ENCODE measurements at places on chromosomes 4 and X.

DNA sequence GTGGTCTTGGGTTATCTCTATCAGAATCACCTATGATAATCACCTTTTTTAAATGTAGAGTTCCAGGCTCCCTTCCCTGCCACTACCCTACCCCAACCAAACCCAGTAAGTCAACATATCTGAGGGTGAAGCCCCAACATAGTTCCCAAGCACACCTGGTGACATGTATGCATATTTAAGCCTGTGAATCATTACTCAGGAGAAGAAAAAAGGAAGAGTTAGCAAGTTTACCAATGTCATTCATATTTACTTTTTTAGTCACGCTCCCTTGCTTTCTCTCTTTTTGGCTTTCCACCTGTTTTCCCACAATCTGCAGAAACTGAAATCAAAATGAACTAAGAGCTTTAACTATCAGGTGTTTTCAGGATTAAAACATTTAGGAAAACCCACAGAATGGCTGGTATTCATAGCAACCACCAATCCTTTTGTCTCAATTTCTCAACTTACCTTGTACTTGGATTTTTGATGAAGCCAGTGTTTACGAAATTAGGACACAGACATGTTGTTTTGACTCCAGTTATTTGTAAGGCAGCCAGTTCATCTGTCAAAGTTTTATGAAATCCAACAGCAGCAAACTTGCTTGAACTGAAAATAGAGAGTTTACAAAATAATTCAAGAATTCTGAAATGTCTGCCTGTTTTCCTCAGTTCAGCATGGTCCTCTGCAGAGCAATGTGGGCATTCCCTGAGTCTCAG, 34.0 kb downstream of the HSD17B11 start:
- no peak for DNase-seq

DNA sequence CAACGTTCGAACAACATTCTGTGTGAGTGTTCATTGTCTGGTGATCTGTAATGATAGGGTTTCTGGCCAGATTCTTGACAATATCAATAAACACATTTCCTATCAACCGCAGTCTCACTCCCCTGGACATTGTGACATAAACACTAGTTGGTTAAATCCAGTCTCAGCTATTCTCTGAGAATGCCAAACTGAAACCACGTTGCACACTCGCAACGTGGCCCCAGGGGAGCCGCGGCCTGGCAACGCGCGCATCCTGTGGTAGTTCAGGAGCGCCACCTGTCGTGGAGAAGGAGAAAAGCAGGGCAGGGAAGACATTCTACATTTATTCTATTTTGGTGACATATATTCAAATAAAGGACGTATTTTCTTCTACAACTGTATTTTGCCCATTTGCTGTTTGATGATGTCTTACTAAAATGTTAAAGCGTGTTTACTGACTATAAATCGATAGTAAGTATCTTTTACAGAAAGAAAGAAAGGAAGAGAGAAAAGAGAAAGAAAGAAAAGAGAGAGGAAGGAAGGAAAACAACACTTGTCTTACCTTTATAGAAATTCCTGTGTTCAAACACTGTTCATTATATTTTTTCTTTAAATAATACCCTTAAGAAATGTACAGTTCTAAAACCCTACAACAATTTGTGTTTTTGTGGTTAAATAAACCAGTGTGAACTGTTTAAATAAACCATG, 738.3 kb upstream of the FRG1 start:
- DNase-seq = peak; percentile 76

DNA sequence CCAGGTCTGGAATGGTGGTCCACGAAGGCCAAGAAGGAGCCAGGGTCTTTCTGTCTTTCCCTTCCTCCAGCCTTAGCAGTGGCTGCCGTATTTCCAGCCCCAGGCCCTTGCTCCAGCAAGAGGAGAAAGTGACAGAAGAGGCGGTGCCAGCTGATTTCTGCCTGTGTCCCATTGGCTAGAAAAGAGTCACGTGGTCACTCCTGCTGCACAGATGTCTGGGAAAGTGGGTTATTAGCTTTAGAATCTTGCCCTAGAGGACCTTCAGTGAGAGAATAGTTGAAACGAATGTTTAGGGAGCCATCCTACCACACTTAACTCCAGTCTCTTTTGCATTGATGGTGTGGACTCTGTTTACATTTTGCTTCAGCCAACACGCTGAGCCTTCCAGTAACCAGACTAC, 99.3 kb upstream of the BCOR start:
- no peak for DNase-seq

- DNase-seq = no peak
Observed at GRCh38 chr4:102761296-102761701, 531 bp upstream of the MANBA start.

GRCh38 chrX:39551762-39552161, 546.0 kb downstream of the BCOR start:
- no peak for DNase-seq

DNA sequence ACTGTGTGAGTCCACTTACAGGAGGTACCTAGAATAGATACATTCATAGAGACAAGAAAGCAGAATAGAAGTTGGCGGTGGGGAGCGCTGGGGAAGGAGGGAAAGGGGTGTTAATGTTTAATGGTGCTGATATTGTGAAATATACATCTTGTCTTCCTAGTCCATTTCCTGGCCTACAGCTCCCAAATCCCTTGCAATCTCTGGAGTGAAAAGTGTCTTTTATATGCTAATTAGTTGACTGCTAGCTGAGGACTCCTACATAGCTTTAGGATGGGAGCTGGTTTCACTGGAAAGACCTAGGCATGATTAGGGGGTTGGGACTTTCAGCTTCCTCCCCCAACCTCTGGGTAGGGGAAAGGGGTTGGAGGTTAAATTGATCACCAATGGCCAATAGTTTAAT, 36.0 kb downstream of the FUNDC1 start:
- no peak for DNase-seq

GRCh38 chrX:53262189-53262917, 19.0 kb downstream of the IQSEC2 start:
- no peak for DNase-seq

DNA sequence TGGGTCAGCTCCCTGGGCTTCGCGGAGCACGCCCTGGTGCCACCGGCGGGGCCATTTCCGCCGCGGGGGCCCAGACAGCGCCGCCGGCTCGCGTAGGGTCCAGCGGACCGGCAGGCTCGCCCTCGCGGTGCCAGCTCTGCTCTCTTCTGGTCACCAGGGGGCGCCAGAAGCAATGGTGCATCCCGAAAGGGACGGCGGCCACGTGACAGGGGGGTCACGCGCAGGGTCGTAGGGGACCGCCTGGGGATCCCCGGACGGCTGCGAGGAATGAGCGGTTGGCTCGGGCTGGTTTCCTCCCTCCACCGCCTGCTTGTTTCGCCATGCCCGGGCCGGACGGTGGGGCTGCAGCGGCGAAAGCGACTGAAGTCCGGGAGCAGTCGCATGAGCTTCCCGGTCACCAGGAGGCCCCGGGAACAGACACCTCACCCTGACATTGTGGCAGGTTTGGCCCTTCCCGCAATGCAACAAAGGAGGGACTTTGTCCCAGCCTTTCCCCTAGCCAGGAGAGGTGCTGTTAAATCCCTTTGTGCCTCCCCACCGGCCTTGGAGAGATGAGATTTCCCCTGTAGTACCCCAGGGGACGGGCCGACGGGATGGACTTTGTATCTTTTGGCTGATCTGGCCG, 15.8 kb downstream of the ZCCHC12 start:
- DNase-seq = peak; percentile 66
